ENCODE measurements at places on chromosomes 7 and 10.

DNA sequence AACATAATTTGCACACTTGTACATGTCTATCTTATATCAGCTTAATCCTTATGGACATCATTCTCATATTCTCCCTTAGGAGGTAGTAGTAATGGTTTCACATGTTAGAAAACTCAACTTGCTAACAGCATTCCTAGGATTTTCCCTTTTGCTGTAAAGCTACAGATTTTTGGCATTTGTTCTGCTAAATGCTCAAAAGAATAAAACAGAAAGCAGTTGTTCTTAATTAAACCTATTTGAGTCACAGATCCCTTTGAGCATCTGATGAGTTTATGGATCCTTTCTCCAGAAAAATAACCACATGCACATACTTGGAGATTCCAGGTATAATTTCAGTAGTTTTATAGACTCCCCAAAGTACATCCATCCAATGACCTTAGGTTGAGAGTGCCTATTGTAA lies 122.9 kb upstream of the BET1 start:
- DNase-seq, result no peak

DNA sequence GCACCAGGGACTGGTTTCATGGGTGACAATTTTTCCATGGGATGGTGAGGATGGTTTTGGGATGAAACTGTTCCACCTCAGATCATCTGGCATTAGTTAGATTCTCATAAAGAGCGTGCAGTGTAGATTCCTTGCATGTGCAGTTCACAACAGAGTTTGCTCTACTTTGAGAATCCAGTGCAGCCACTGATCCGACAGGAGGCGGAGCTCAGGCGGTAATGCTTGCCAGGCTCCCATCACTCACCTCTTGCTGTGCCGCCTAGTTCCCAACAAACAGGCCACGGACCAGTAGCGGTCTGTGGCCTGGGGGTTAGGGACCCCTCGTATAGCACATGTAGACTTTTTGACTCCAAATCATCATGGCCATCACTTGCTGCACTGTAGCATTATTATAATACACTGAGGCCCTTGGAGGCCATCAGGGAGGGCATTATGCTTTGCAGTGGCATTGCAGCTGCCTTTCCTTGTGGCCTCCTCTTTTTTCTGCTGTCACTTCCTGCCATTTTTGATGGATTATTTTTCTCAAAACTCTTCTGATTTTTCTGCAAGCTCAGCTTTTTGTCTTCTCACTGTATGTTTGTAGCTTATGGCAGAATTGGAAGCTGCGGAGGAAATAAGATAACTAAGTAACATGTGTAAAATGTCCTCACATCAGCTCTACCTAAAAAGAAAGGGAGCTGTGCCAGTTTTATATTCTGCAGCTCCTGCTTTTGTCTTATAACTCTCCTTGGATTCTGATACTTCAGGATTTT lies 18.5 kb downstream of the CSGALNACT2 start:
- no peak for DNase-seq

DNA sequence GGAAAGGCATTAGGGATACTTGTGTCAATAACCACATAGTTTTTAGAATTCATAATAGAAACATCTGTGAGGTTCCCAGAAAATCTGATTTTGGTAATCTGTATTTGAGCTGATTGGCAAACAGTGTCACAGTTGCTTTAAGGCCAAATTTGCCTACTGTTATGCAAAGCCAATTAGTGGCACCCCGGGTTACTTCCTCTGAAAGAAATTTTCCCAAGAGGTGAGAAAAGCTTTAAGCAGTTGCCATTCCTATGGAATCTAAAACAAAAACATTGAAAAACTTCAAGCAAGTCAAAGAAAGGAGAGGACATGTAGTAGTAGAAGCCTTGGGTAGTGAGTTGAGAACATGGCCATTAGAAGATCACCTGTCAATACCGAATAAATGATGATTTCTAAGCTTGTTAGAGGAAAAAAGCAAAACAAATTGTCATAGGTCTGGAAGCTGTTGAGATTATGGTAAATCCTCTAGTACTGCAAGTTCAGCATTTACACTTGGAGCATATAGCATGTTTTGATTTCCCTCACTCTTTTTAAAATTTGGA lies 176.8 kb downstream of the TWIST1 start:
- DNase-seq, result no peak

DNA sequence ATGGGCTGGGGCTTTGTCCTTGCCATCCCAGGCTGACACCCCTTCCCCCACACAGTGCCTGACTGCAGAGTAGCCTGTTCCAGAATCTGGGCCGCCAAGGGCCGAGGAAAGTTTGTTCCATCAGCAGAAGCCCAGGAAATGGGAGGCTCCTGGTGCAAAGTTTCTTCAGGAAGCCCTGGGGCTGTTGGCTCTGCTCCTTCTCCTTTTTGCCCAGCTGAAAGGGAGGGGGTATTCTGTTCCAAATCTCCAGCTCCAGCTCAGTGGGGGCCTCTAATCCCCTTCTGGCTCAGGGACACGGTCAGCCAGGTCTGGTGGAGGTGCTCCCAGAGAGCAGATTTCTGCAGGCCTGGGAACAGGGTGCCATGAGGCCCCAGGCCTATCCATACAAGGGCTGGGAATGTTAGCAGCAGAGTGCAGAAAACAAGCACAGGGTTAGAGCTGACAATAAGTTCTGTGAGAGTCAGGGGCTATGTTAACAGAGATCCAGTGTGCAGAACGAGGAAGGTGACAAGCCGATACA lies 399.5 kb downstream of the RPS24 start:
- DNase-seq, result no peak

DNA sequence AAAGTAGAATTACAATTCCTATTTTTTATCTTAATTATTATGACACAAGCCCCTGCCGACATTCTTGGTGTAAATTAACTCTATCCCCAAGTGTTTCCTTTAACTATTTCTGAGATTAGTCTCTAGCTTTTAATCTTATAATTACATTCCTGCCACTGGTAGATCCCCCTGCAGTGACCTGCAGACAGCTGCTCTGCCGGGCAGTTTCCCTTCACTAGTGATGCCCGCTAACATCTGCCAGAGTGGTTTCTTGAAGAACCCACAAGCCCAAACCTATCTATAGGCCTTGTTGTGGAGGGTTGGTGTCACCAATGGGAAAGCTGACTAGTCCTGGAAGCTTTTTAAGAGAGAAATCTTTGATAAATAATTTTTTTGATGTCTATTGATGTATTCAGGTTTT lies 50.0 kb downstream of the ADAM22 start:
- no peak for DNase-seq

DNA sequence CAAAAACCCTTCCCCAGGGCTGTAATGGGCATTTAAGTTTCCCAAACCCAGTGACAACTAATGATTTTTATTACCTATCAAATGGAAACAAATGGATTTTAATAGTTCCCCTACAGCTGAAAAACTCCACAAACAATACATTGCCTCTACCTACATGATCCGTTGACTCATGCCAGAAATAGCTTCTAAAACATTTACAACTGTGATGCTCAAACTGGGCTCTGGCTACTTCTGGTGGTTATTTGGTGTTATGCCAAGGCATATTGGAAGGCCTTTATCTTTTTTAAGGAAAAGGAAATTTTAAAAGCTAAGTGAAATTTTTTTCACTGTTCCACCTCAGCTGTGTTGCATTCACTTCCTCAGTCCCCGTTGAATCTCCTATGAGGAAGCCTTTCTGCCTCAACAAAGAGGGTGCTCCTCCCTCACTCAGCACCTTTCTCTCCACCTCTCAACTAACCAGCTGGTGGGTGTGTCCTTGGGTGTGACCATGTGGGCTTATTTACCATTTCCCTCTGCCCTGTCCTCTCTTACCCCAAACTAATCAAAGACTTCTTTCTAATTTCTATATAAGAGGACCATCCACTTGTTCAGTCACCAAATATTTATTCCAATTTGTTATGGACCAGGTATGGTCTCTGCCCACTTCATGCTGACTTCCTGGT lies 82.9 kb downstream of the PRTFDC1 start:
- no peak for DNase-seq

- DNase-seq, result peak; percentile 27
Measured at GRCh38 chr10:132980426-132981172, 38.2 kb upstream of the CFAP46 start.

- no peak for DNase-seq
Measured at GRCh38 chr7:100159099-100159623, 638 bp upstream of the TRAPPC14 start.

DNA sequence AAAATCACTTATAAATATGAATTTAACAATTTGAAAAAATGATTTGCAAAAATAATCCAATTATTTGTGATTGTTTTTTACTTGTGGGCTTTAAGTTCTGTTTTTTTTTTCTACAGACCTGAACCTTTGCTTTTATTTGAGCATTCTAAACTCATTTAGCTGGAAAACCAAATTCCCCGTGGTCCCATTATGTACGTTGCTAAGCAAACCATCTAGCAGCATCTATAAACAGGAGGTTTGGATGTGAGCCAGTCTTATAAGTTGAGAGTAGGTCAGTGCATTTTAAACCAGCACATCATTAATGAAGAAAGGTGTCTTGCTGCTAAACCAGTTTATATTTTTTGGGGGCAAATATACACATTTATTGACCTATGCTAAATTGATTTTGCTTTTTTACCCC lies 77.3 kb downstream of the LRRN3 start:
- no peak for DNase-seq

GRCh38 chr7:70571961-70572360 lies 560.0 kb upstream of the GALNT17 start:
- DNase-seq, result peak; percentile 84

GRCh38 chr7:95950698-95951097 lies 178.3 kb downstream of the DYNC1I1 start:
- no peak for DNase-seq

DNA sequence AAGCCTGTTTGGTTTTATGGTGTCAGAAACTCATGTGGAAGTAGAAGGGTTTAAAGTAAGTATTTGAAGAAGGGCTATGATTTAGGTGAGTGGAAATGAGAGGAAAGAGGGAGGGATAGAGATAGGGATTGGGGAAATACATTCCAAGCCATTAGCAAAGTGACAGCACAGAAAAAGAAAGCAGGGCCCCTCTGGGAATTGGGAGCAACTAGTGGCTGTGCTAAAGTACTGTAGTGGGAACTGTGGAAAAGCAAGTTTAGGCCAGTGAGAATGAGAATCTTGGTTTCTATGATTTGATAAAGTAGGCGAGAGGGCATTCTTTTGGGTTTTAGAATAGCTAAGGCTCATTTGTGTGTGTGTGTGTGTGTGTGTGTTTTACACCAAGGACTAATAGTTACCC lies 5.0 kb downstream of the PRKG1 start:
- DNase-seq, result no peak

DNA sequence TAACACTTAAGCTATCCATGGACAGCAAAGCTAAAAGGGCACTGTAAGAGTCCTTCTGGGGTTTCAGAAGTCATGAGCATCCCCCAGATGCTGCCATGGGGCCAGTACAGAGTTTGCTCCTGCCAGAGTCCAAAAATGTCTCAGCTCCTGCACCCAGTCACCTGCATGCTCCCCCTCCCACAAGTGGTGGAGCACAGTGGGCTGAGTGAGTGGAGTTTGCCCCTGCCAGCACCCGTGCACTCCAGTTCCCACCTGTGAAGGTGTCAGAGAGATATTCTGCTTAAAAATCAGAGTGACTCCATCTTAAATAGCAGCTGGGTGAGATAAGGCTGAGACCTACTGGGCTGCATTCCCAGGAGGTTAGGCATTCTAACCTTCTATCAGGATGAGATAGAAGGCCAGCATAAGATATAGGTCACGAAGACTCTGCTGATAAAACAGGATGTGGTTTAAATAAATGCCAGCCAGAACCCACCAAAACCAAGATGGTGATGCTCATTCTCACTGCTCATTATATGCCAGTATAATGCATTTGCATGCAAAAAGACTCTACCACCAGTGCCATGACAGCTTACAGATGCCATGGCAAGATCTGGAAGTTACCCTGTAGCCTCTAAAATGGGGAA lies 140.1 kb upstream of the ZNF92 start:
- DNase-seq, result no peak

- no peak for DNase-seq
Measured at GRCh38 chr10:3978761-3979160, 193.8 kb upstream of the KLF6 start.

GRCh38 chr7:157560258-157560654 lies 223.5 kb downstream of the DNAJB6 start:
- DNase-seq, result no peak

DNA sequence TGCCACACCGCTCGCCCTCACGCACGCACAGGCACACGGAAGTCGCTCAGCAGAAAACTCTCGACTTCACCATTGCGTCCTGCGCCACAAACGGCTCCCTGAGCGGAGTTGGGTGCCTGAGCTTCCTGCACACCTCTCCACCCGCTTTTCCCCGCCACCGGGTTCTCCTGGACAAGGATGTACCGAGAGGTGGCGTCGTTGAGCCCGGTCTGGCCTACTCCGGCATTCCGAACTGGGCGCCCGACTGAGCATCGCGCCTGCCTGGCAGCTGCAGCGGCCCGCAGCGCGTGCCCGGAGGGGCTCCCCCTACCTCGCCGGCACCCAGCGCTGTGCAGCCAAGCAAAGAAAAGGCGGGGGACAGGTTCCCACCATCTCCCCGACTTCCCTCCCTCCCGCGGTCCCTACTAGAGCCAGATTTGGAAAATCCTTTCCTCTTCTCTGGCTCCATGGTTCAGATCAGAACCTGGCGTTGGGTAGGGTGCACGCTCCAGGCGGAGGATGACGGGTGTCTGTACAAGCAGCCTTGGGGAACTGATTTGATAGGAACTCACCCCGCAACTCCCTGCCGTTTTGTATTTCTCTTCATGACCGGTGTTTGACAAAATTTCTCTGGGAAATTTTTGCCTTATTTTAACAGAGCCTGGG lies 1.7 kb downstream of the SORCS3 start:
- no peak for DNase-seq

- no peak for DNase-seq
Measured at GRCh38 chr7:28550580-28551186, 138.4 kb downstream of the CREB5 start.

GRCh38 chr7:74657692-74658177 lies at the start of gene GTF2I:
Gene GTF2I (plus strand): TSS chr7:74657718. CDS start chr7:74689129, 31,411 bp downstream.
- DNase-seq, result no peak

DNA sequence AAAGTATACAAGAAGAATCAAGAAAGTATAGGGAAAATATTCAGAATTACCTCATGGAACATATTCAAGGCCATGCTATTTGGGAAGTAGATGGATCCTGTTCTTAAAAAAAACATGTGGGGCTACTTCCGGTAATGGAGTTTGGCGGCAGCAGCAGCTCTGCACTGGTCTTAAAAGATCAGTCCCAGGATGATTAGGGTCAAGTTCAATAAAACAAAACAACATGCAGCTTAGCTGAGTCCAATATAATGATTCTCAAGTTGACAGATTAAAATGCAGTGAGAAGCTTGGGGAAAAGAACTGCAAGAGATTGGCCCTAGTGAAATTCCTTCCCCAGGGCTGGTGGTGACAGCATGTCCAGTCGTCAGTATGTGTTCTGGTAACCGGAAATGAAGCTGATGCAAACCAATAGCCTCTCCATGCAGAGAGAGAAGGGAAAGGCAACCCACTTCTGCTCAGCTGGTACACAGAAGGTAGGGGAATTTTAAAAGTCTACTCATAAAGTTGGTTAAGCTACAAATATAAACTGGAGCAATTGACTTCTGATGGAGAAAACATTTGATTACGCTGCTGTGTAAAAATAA lies 305.1 kb upstream of the IMMP2L start:
- DNase-seq, result no peak

GRCh38 chr10:27982875-27983543 lies 15.9 kb downstream of the ODAD2 start:
- DNase-seq, result no peak

GRCh38 chr7:44096326-44096881 lies 7.7 kb upstream of the AEBP1 start:
- no peak for DNase-seq

Measured in right lobe of liver (tissue), 6 donors.